ENCODE measurements at places on chromosomes 7 and 10.

GRCh38 chr10:118107541-118107940, 60.8 kb upstream of the RAB11FIP2 start:
- DNase-seq: no peak

- DNase-seq: peak; percentile 77
Observed at GRCh38 chr7:1065585-1066241, 21.4 kb downstream of the GPR146 start.

GRCh38 chr10:49175587-49176309, 12.4 kb downstream of the TMEM273 start:
- peak; percentile 17 for DNase-seq

DNA sequence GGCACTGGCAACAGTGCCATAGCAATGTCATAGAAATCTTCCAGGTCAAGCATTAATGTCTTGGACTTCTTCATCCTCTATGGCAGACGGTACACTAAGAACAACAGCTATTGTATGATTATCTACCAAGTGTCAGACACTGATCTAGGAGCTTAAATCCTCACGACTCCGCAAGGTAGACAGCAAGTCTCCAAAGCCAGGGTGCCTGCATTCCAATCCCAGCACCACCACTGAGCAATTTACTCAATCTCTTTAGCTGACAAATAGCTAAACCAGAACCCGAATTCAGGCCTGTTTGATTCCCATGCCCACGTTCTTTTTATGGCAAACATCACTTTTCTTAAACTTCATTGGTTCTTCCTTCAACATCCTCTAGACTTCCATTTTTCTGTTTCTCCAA, 31.8 kb downstream of the DNMBP start:
- DNase-seq: no peak

GRCh38 chr7:65239707-65240352, 133.8 kb upstream of the ZNF92 start:
- DNase-seq: peak; percentile 44

DNA sequence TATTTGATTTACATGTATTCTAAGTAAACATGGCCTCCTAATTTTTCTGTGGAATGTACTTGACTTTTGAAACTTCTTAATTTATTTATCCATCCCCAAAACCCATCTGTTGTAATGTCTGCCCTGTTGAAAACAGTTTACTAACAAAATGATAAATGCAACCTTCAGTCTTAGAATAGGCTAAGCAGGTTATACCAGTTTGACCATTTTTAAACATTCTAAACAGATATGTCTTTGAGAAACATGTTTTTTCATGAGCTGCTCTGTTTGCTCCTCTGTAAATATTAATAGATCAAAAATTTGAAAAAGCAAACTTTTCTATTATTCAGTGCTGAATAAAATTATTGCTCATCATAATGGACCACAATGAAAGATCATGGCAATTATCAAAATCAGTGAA, 33.4 kb upstream of the NRBF2 start:
- no peak for DNase-seq

DNA sequence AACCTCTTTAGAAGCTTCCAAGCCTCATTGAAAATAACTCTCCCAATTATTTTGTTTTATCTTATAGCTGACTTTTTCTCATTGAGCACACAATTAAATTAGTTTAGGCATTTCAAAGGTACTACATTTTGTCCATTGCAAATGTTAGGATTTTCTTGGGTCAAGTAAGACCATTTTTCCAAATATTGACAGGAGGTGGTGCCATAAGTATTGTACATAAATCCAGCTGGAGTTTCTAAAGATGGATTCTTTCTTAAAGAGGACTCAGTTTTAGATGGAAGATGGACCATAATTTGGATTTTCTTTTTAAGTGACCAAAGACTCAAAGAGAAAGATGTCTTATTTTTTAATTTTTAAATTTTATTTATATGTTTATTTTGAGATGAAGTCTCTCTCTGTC, 12.3 kb upstream of the OPN4 start:
- DNase-seq: no peak

DNA sequence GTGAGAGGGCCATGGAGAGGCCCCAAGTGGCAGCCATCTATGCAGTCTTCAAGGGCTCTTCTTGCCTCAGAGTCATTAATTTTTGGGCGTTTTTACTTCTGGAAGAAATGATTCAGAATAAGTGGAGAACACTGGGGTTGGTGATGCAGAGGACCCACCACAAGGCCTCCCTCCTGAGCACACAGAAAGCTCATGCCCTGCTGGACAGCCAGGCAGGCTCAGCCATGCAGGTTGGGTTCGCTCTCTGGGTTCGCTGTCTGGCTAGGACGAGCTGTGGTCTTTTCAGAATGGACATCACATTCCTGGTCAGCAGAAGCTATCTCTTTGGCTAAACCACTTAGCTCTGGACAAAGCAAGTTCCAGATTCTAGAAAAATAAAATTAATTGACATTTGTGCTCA, 480.8 kb downstream of the RPS24 start:
- no peak for DNase-seq

GRCh38 chr7:1579481-1580421, 9.9 kb upstream of the PSMG3 start:
- peak; percentile 53 for DNase-seq

GRCh38 chr7:140059273-140060242, 3.2 kb downstream of the PARP12 start:
- peak; percentile 93 for DNase-seq
